ENCODE measurements at places on chromosomes 6 and 20.

GRCh38 chr20:9071976-9072726 is 3.3 kb downstream of the PLCB4 start:
- H3K36me3 ChIP-seq = no peaks in the 10 kb centered on the region
- no peak overlapping the region for H3K4me3 ChIP-seq
- H3K27ac ChIP-seq = no peak overlapping the region
- DNase-seq = no peak

DNA sequence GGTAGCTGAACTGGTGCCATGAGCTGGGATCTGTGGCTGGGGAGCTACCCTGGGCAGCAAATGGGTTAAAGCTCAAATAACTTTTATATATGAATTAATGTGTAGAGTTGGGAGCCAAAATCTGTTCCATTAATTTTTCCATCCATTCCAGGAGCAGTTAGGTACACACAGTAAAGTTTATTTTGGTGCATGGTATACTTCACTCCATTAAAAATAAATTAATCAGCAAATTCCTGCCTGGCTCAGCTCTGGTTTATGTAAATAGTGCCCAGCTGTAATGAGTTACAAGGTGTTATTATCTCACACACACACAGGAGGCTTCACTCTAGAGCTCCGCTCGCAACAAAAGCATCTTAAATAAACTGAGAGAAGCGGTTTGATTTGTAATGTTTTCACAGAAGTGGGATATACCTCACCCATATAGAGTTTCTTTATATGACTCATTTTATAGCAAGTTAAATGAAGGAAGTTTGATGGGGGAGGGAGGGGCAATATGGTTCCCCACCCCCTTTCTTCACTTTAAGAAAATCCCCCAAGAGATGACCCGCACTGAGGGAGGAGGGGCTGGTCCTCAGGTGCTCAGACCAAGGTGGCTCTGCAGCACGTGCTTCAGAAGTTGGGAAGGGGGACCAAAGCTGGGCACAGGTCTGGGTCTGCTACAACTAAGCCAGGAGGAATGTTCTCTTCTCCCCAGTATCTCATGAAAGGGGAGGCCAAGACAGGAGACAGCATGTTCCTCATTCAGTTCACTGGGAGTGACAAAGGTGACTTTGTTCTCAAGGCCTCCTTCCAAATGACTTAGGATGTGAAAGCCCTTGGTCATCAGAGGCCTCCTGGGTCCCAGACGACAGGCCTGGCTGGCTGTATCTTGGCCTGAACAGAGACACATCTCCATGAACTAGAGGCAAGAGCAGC is 10.5 kb upstream of the FAM83C start:
- H3K4me1 ChIP-seq = peaks cover 9% of the 10 kb centered on the region
- H3K27me3 ChIP-seq = no peaks in the 10 kb centered on the region
- peaks cover 3% of the 10 kb centered on the region for H3K36me3 ChIP-seq
- no peak overlapping the region for H3K4me3 ChIP-seq

- H3K4me1 ChIP-seq = peaks cover 1% of the 10 kb centered on the region
- no peaks in the 10 kb centered on the region for H3K27me3 ChIP-seq
- peaks cover 3% of the 10 kb centered on the region for H3K36me3 ChIP-seq
- peak overlapping the region; percentile 55 for H3K27ac ChIP-seq
These were observed 74.0 kb upstream of the PIM1 start for GRCh38 chr6:37095997-37096396.

DNA sequence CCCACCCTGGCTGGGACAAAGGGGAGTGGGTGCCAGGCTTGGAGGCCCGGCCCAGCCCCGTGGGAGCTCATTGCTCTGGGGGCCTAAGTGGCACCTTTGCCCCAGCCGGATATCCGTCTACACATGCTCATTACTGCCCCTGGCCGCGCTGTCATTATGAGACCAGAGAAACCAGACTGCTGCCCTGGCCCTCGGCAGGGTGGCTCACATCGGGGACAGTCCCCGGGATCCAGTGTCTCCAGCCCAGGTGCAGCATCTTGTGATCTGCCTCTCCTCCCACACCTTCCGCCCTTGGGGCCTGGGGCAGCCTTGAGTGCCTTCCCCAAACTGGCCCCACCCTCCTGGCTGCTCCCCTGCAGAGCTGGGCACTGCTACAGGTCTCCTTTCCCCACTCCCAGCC is 4.9 kb downstream of the SRMS start:
- peaks cover 13% of the 10 kb centered on the region for H3K4me1 ChIP-seq
- no peak overlapping the region for H3K27ac ChIP-seq
- no peak for DNase-seq
- peaks cover 22% of the 10 kb centered on the region for H3K27me3 ChIP-seq
- peaks cover 3% of the 10 kb centered on the region for H3K36me3 ChIP-seq

DNA sequence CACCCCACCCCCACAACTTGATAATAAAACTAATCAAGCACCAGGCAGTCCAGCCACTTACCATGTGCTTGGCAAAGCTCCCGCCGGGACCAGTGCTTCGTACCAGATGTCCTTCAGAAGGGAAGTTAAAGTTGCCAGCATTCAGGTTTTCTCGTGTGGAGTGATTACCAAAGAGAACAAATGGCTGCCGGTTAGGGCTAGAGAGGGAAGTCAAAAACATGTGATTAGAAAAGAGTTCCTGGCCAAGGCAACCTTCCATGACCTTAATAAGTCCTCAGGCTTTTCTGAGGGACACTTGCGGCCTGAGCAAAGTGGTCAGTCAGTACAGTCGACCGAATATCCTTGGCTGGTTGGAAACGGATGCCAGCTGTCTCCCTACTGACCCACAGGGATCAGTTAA is 67.0 kb downstream of the DNAAF9 start:
- H3K36me3 ChIP-seq = peaks cover 27% of the 10 kb centered on the region
- DNase-seq = no peak
- no peaks in the 10 kb centered on the region for H3K27me3 ChIP-seq
- H3K4me3 ChIP-seq = no peak overlapping the region
- H3K4me1 ChIP-seq = no peaks in the 10 kb centered on the region

GRCh38 chr6:136921936-136922684 is at the start of gene SLC35D3:
Gene SLC35D3 (plus strand): TSS chr6:136922301. CDS start chr6:136922429, 128 bp downstream.
- peaks cover 56% of the 10 kb centered on the region for H3K27me3 ChIP-seq
- peaks cover 22% of the 10 kb centered on the region for H3K4me1 ChIP-seq
- H3K36me3 ChIP-seq = no peaks in the 10 kb centered on the region
- peak within 1 kb of the TSS; percentile 86 for H3K4me3 ChIP-seq

DNA sequence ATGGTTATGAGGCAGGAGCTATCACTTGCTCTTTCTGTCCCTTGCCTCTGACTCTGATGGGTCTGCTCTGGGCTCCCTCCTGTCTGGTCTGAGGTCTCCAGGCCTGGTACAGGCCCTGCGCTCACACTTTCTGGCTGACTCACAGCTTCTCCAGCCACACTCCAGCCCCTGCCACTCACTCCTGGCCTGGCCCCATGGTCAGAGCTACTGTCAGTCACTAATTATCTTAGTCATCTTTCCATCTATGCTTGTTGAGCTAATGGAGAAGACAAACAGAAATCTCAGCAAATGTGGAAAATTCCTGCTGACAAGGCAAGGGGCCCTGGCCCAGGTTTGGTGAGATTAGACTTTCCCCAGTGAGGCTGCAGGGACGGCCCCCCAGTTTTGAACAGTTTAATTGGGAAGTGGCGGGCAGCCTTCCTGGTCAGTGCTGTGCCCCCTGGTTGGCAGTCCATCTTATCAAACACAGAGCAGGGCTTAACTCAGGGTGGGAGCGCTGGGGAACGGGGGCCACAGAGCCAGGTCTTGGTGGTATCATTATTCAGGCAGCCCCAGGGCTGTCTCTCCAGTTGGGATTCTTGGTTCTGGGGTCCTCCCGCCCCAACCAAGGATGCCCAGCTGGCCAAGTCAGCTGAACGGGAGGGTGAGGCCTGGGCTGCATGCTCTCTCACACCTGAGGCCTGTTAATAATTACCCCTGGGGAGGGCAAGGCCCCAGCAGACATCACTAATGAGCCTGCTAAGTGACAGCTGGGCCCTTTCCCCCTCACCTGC is 63.4 kb downstream of the VEGFA start:
- H3K4me3 ChIP-seq = no peak overlapping the region
- no peaks in the 10 kb centered on the region for H3K4me1 ChIP-seq
- H3K27me3 ChIP-seq = peaks cover 19% of the 10 kb centered on the region
- no peak overlapping the region for H3K27ac ChIP-seq

GRCh38 chr6:31952140-31952805 is 6.4 kb downstream of the CFB start:
- H3K27me3 ChIP-seq = no peaks in the 10 kb centered on the region
- H3K36me3 ChIP-seq = peaks cover 52% of the 10 kb centered on the region
- H3K4me3 ChIP-seq = no peak overlapping the region
- no peak overlapping the region for H3K27ac ChIP-seq
- DNase-seq = no peak

GRCh38 chr6:6697620-6698019 is 109.1 kb downstream of the LY86 start:
- H3K27me3 ChIP-seq = peaks cover 55% of the 10 kb centered on the region
- H3K4me3 ChIP-seq = no peak overlapping the region
- no peak for DNase-seq

DNA sequence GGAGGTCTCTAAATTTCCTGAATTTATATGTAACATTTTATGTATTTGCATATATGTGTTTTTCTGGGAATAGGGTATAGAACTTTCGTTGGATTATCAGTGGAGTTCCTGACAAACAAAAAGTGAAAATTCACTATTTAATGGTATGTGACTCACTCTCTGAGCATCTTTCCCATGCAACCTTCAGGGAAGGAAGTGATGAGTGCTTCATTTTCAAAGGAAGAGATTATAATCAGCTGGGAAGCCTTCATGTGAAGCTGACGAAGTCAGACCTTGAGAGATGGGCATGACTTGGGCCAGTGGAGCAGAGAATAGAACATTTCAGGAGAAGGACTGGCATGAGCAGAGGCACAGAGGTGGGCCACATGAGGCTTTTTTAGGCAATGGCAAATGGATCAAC is 72.7 kb downstream of the FAXC start:
- no peak for DNase-seq
- H3K27me3 ChIP-seq = peaks cover 37% of the 10 kb centered on the region
- H3K36me3 ChIP-seq = no peaks in the 10 kb centered on the region
- no peak overlapping the region for H3K27ac ChIP-seq
- no peaks in the 10 kb centered on the region for H3K4me1 ChIP-seq
- no peak overlapping the region for H3K4me3 ChIP-seq

DNA sequence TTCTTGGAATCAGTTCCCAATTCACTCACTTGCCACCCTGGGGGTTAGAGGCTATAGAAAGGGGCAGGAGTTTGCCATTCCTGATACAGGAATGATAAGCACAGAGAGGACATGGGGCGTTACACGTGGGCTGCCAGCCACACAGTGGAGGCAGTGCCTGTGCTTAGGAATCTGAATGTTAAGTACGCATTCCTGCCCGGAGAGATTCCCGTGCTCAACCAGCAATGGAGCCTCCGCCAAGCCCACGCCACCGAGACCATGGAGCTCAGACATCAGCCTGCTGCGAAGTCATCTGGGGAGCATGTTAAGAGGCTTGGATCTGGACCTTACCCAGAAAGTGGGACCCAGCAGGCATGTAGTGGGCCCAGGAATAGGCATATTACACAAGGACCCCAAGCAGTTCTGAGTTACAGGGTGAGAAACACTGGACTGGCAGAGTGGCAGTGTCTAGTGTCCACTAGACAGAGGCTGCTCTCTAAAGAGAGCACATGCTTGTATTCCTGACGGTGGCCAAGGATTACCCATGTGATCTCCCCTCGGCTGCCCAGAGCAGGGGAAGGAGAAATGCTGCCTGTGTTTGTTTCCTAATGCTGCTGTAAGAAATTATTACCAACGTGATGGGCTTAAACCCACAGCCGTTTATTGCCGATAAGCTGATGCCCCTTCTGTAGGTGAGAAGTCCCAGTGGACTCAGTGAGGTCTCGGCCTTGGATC is 138.2 kb downstream of the BMP7 start:
- H3K4me1 ChIP-seq = no peaks in the 10 kb centered on the region
- peaks cover 15% of the 10 kb centered on the region for H3K27me3 ChIP-seq
- no peak for DNase-seq

GRCh38 chr6:28383235-28384142 is 16.1 kb downstream of the ZSCAN12 start:
- H3K4me1 ChIP-seq = peaks cover 8% of the 10 kb centered on the region
- H3K27ac ChIP-seq = no peak overlapping the region
- no peaks in the 10 kb centered on the region for H3K27me3 ChIP-seq
- H3K4me3 ChIP-seq = no peak overlapping the region
- H3K36me3 ChIP-seq = peaks cover 14% of the 10 kb centered on the region
- DNase-seq = no peak

DNA sequence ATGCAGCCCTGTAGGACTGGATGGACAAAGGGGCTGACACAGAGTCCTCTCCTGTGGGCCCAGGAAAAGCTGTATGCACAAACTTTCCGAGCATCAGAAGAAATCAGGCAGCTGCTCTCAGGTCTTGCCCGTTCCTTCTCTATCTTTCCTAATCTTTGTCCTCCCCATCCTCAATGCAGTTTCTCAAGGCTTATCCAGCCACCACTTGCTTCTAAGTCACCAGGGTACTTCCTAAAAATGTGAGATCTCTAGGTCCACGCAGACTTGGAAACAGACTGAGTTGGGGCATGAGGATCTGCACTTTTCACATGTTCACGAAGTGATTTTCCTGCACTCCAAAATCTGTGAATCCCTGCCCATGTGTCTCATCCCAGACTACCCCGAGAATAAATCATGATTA is 394.5 kb upstream of the SLC35B3 start:
- no peak overlapping the region for H3K4me3 ChIP-seq
- no peaks in the 10 kb centered on the region for H3K27me3 ChIP-seq
- no peaks in the 10 kb centered on the region for H3K4me1 ChIP-seq
- DNase-seq = no peak
- H3K27ac ChIP-seq = no peak overlapping the region

DNA sequence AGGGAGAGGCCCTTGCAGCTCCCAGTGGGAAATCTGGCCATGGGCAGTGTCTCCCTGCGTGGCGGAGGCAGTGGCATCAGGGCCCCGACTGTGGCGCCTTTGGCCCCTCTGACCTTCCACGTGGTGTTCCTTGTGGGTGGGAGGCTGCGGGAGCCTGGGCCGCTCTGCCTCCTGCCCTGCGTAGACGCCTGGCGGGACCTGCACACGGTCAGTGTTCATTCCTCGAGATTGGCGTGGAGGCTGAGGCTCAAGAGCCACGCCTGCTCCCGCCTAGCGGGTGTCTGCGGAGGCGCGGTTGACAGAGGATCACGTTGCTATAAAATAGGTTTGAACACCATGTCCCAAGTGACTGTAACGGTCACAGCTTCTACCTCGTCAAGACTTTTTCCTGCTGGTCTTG is 14.0 kb downstream of the COL9A3 start:
- H3K27ac ChIP-seq = no peak overlapping the region
- H3K27me3 ChIP-seq = peaks cover 13% of the 10 kb centered on the region
- no peak overlapping the region for H3K4me3 ChIP-seq
- no peaks in the 10 kb centered on the region for H3K4me1 ChIP-seq

- H3K27ac ChIP-seq = no peak overlapping the region
- peaks cover 17% of the 10 kb centered on the region for H3K27me3 ChIP-seq
- H3K36me3 ChIP-seq = no peaks in the 10 kb centered on the region
- DNase-seq = no peak
These were observed 336.7 kb downstream of the DHX35 start for GRCh38 chr20:39298571-39299506.

GRCh38 chr6:98295515-98296175 is 538.7 kb upstream of the POU3F2 start:
- H3K4me3 ChIP-seq = no peak overlapping the region
- DNase-seq = no peak
- no peaks in the 10 kb centered on the region for H3K4me1 ChIP-seq
- no peaks in the 10 kb centered on the region for H3K27me3 ChIP-seq
- H3K36me3 ChIP-seq = no peaks in the 10 kb centered on the region
- H3K27ac ChIP-seq = no peak overlapping the region

- H3K36me3 ChIP-seq = no peaks in the 10 kb centered on the region
- H3K4me1 ChIP-seq = no peaks in the 10 kb centered on the region
- no peaks in the 10 kb centered on the region for H3K27me3 ChIP-seq
- no peak overlapping the region for H3K4me3 ChIP-seq
- no peak for DNase-seq
These were observed 216.1 kb downstream of the FOXA2 start for GRCh38 chr20:22368235-22368634.
